ENCODE measurements at places on chromosomes 1 and 21. TPM values are rescaled to one million over a fixed set of nuclear protein-coding genes. Genes with fewer than 3 reads are reported as not detected.

Gene SH2D2A
- total RNA-seq: 5.5 TPM

Gene PGLYRP4
- total RNA-seq: not detected

Gene ALPL
- 117 TPM for total RNA-seq

Gene PAPPA2
- 0.86 TPM for total RNA-seq

Gene C1orf94
- 0.15 TPM for total RNA-seq

Gene NBPF8
- total RNA-seq: 12.3 TPM

Gene MYBPH
- total RNA-seq: not detected

- H3K27ac ChIP-seq: peak overlapping the region; percentile 90
- H3K36me3 ChIP-seq: no peaks in the 10 kb centered on the region
- H3K4me1 ChIP-seq: peaks cover 2% of the 10 kb centered on the region
- H3K4me3 ChIP-seq: no peak overlapping the region
- DNase-seq: peak; percentile 72
Measured at GRCh38 chr1:15386164-15386749, 23.4 kb upstream of the EFHD2 start.

DNA sequence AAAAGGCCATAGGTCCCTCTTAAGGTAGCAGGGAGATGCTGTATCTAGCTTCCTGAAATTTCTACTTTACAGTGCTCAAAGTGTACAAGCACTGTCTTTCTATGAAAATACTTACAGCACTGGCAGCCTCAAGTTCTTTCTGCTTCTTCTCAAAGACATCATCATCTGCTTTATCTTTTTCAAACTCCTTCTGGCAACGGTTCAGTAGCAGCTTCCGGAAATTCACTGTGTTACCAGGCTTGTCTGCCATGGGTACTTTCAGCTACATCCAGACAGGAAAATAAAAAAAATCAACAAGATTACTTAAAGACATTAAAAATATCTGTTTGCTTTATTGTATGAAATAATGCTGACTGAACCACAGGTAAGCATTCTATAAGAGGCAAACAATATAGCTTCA, 77.9 kb upstream of the HP1BP3 start:
- no peaks in the 10 kb centered on the region for H3K4me1 ChIP-seq
- no peak overlapping the region for H3K27ac ChIP-seq
- H3K36me3 ChIP-seq: peaks cover 54% of the 10 kb centered on the region
- DNase-seq: no peak

DNA sequence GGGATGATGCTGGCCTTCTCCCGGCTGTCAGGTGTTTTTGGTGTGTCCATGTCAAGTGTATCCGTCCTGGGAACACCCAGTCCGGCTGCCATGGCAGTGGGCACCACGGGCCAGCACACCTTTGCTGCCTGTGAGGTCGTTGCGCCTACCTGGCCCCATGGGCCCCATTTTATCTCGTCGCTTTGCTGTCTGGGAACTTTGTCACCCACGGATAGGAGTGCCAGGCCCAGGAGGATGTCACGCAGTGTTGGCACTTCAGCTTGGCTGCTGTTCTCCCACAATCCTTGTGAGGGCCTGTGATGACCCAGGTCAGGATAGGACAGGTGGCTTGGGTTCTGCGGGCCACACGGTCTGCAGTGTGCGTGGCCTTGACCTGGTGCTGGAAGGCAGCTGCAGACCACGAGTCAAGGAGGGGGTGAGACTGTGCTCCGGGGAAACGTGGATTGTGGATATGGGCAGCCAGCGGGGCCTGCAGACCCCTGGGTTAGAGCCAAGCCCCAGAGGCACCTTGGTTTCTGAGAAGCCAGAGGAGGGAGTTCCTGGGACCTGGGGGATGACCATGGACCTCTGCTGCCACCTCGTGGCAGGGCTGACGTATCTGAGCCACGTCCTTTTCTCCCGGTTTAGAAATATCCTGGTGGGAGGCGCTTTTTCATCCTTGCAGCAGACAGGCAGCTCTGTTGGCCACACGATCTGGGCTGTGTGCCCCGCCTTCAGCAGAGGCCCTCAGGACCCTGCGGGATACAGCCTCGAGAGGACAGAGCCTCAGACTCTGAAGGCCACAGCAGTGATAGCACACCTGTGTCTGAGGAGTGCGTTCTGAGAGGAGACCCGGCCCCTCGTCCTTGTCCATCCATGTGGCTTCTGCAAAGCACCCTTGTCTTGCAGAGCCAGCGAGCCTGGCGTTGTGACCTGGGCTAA, 161.1 kb upstream of the COL6A1 start:
- peak; percentile 95 for DNase-seq
- no peaks in the 10 kb centered on the region for H3K36me3 ChIP-seq
- no peak overlapping the region for H3K4me3 ChIP-seq

DNA sequence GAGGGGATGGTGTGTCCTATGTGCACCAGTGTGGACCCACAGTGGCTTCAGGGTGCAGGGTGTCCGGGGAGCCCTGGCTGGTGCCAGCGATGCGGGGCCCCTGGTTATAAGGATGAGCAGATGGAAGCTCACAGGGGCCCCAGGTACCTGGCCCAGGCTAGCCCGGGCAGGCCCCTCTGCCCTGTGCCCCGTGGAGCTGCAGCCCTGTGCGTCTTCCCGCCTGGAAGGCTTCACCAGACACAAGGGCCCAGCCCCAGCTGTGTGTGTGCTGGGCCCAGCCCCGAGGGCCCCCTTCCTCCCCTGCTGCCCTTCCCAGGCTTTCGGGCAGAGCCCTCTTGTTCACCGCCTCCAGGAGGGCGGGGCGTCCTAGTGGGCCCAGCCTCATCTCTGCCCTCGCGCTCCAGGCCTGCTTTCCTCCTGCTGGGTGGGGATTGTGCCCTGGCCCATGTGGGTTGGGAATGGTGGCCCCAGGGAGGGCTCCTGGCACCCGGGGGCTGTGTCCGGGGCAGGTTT, 15.9 kb downstream of the PFKL start:
- H3K27me3 ChIP-seq: no peaks in the 10 kb centered on the region
- no peaks in the 10 kb centered on the region for H3K4me1 ChIP-seq
- H3K27ac ChIP-seq: peak overlapping the region; percentile 38
- H3K4me3 ChIP-seq: no peak overlapping the region
- peaks cover 35% of the 10 kb centered on the region for H3K36me3 ChIP-seq
- no peak for DNase-seq

DNA sequence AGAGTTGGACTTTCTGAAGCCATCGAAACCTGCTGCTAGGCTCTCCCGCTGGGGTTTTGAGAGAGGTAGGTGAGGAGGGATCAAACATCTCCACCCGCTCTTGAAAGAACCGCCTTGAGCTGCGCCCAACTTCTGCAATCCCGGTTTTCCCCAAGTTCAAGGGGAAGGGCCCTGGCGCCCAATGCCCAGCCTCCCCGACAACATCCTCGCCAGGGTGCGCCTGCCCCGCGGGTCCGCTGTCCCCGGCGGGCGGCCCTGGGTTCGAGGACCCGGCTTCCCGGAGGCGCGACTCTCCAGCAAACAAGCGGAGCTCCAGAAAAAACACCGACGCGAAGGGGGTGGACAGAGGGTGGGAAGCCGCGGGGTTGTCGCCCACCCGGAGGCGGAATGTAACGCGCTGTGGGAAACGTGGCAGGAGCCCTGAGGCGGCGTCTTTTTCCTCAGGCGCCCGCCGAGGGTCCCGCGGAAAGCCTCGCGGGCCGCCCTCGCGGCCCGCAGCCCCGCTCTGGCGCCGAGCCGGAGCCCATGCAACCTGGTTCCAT, 607 bp downstream of the BTG3 start:
- no peaks in the 10 kb centered on the region for H3K27me3 ChIP-seq
- H3K4me1 ChIP-seq: no peaks in the 10 kb centered on the region
- H3K27ac ChIP-seq: peak overlapping the region; percentile 80

- H3K27ac ChIP-seq: no peak overlapping the region
Measured at GRCh38 chr1:159838715-159839114, 12.0 kb downstream of the SLAMF8 start.

DNA sequence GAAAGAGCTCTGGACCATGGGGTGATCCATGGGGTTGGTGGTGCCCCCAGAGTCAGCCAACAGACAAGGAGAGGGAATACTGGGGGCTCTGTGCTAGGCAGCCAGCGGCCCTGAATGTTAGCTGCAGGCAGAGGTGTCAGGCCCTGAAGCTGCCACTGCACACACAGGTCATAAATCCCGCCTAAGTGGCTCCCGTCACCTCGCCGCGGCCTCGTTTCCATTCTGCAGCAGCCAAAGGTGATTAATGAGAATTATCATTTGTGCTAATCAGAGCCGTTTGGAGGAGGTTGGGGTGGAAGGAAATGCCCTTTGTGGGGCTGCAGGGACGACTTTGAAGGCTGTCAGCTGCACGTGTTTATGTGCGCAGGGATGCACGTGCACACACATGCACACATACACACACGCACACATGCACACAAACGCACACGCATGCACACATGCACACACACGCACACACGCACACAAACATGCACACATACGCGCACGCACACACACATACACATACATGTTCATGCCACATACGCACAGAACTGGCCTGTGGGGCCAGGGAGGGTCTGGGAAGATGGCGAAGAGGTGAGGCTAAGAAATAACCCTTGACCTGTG, 88.8 kb upstream of the ARHGEF16 start:
- DNase-seq: no peak
- H3K27me3 ChIP-seq: no peaks in the 10 kb centered on the region
- H3K4me3 ChIP-seq: no peak overlapping the region
- H3K4me1 ChIP-seq: no peaks in the 10 kb centered on the region
- peak overlapping the region; percentile 94 for H3K27ac ChIP-seq

GRCh38 chr1:118485757-118486156, 300.7 kb upstream of the SPAG17 start:
- no peak overlapping the region for H3K4me3 ChIP-seq
- no peak overlapping the region for H3K27ac ChIP-seq
- no peaks in the 10 kb centered on the region for H3K36me3 ChIP-seq
- no peaks in the 10 kb centered on the region for H3K27me3 ChIP-seq
- no peak for DNase-seq

GRCh38 chr21:15631342-15631741, 98.4 kb upstream of the USP25 start:
- H3K4me3 ChIP-seq: no peak overlapping the region
- no peaks in the 10 kb centered on the region for H3K27me3 ChIP-seq
- H3K27ac ChIP-seq: no peak overlapping the region
- H3K36me3 ChIP-seq: no peaks in the 10 kb centered on the region
- H3K4me1 ChIP-seq: peaks cover 10% of the 10 kb centered on the region

DNA sequence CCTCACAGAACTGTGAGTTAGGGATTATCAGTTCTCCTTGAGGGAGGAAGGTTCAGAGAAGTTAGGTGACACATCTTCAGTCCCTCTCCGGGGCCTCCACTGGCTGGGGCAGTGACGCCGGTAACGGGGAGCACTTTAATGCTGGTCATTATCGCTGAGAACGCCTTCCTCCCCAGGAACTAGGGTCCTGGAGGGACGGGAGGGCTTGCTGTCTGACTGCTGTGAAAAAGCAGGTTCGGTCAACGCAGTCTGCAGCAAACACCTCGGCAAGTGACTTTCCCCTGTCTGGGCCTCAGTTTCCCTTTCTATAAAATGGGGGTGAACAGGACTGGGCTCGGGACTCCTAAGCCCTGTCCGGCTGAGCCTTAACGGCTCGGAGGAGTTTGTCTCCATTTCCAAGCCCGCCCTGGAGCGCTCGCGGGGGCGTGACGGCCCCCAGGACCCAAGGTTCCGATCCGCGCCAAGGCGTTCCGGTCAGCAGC, 341 bp upstream of the TMEM61 start:
- peaks cover 36% of the 10 kb centered on the region for H3K27me3 ChIP-seq
- no peaks in the 10 kb centered on the region for H3K36me3 ChIP-seq
- no peak for DNase-seq
- no peak overlapping the region for H3K4me3 ChIP-seq

- H3K27ac ChIP-seq: no peak overlapping the region
- H3K36me3 ChIP-seq: no peaks in the 10 kb centered on the region
- no peak overlapping the region for H3K4me3 ChIP-seq
- no peaks in the 10 kb centered on the region for H3K4me1 ChIP-seq
Measured at GRCh38 chr1:11443961-11444658, 34.8 kb upstream of the DISP3 start.

GRCh38 chr1:201262963-201263608, 20.2 kb upstream of the PKP1 start:
- no peaks in the 10 kb centered on the region for H3K36me3 ChIP-seq
- no peak overlapping the region for H3K27ac ChIP-seq
- peak; percentile 26 for DNase-seq
- H3K4me3 ChIP-seq: no peak overlapping the region
- peaks cover 40% of the 10 kb centered on the region for H3K27me3 ChIP-seq

All from endodermal cell (in vitro differentiated cells).